ENCODE measurements at places on chromosomes 5 and 9. TPM values are rescaled to one million over a fixed set of nuclear protein-coding genes. Genes with fewer than 3 reads are reported as not detected.

- DNase-seq = no peak
Measured at GRCh38 chr9:103104101-103104500, 109.0 kb downstream of the CYLC2 start.

ST8SIA4 gene
- total RNA-seq = 0.95 TPM

BTNL8 gene
- not detected for total RNA-seq

DNA sequence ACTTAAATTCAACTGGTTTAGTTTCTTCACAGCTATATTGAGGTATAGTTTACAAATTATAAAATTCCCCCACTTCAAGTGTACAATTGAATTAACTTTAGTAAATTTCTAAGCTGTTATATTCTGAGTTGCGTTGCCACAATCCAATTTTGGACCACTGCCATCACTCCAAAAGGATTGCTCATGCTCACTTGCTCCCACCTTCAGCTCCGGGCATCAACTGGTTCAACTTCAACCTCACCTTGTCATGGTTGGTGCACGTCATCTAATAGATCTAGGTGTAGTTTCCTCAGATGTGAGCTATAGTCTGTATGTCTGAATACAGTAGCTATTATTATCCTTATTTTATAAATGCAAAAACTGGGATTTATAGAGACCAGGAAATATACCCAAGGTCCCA, 942.5 kb upstream of the WWC1 start:
- no peak for DNase-seq

GRCh38 chr9:88425538-88425950, 37.3 kb downstream of the SPIN1 start:
- no peak for DNase-seq

DNA sequence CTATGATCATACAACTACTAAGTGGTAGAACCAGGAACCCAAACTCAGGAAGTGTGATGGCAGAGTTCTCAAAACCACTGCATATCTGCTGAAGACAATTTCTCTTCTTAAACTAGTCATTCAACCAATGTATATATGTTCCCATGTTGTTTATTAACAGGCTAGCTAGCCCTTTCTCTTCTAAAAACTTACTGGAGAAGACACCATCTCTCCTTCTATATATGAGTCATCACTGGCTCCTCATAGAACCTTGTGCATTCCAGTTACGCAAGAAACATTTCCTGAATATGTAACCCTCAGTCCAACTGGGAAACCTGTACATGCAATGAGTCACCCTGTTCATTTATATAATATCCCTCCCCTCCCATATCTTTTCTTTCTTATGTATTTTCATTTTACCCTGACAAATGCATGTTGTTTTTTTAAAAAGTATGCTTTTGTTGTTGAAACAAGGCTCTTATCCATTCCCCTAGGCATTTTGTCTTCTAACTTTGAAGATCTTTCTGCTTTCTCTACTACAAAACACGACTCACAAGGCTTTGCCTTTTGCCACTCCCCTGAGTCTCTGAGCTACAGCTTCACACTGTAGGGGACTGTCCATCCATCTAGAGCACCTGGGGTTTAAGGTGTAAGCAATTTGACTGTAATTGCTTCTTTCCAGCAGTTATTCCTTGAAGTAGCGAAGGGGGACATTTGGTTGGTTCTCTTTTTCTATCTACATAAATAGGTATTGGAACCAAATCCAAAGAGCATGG, 119.5 kb downstream of the ANXA1 start:
- DNase-seq = no peak

OBP2B gene
- 4.6 TPM for total RNA-seq

DNA sequence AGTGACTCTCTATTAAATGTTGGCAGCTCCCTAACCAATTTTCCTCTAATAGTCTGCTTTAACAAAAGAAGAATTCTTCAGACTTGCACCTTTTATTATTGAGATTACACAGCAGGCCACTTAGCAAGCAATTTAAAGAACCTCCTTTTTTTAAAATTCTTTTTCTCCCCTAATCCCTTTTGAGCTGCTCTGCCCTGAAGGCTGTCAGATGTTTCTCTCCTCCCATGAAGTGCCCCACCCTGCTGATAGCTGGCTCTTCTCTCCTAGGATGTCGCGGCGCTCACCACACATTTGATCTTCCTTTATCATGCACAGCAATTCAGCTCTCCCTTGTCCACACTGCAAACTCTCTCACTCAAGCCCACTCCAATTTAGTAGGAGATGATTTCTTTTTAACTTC, 1471.1 kb upstream of the ACO1 start:
- DNase-seq = no peak

QSOX2 gene
- total RNA-seq = 7.5 TPM

- no peak for DNase-seq
Measured at GRCh38 chr5:9439531-9440292, 106.2 kb downstream of the SEMA5A start.
